Ecto neural progenitor cell (in vitro differentiated cells): ENCODE measurements at places on chromosomes 7 and 10.

- no peak for DNase-seq
These were observed 5.0 kb downstream of the LRRC27 start for GRCh38 chr10:132336919-132337407.

DNA sequence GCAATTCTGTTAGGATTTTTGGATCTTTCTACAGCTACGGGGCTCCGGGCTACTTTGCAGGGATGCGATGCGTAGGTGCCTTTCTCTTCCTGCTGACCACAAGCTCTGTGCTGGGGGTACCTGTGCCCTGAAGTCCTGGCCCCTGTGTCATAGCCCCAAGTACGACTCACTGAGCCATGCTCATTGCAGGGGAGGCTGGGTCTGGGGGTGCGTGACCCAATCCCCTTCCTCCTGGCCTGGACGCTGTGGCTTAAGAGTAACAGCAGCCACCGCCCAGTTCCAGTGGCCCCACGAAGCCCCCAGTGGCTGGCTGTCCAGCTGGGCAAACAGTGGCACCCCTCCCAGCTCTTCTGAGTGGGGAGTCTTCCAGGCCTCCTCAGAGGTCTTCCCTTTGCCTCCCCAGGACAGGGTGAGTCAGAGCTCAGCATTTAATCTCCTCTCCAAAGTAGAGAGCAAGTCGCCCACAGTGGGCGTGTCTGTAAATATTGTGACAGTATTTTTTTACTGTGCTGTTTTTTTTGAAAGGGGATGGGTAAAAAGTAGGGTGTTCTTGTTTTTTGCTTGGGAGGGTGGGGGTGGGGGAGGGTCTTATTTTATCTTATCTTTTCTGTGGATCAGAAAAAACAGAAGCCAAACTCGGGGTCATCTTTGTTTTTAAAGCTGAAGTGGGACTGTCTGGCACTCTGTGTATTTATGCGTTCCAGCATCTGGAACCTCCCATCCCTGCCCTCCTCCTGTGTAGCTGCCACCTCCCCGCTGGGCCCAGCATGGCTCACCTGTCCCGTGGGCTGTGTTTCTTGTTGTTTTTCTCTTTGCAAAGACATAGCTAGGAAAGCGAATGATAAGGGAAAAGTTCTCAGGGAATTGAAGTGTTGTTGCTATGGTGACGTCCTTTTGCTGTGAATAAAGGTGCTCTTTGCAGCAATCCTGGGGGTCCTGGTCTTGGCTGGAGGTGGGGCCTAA lies 8.2 kb downstream of the LFNG start:
- DNase-seq = no peak

DNA sequence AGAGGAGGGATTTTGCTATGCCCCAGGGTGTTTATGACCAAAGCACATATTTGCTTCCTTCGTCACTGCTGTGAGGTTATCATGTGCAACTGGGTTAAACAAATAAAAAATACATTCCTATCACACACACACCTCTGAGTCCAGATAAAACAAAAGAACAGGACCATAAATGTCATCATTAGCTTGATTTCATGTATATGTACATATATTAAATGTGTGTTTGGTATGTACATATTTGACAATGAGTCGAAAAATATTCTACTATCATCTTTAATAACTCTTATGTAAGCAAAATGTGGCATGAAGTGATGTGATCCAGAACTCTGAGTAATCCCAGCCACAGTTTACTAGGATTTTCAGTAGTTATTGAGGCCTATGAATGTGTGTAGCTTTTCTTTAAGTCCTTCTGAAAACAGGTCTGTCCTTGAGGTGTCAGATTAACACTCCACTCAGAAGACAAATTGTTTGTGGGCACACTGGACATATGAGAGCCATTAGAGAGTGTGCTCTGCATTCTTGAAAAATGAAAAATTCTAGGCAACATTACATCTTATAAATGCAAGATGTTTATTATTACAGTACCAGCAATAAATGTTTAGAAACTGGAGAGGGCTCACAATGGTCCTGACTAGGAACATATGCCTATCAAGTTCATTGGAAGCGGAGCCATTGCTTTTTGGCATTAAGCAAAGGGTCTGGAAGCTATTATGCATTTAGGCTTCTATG lies 335.1 kb upstream of the SEMA3A start:
- DNase-seq = no peak

DNA sequence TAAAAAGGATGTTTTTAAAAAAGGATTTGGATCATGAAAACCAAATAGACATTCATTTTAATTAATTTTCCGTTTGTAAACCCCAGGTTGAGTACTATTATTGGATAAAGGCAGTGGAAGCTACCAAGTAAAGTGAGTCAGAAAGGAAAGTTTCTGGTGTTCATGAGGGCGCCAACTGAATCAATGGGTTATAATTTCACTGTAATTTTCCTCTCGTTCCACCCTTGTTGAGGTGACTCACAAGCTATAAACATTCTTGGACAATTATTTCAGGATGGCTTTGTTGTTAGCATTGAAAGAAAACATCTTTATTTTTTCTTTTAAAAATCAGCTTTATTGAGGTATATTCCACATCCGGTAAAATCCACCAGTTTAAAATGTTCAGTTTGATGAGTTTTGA lies 5.1 kb upstream of the FAM133B start:
- no peak for DNase-seq

GRCh38 chr7:130951303-130951975 lies 217.4 kb upstream of the KLF14 start:
- DNase-seq = no peak

DNA sequence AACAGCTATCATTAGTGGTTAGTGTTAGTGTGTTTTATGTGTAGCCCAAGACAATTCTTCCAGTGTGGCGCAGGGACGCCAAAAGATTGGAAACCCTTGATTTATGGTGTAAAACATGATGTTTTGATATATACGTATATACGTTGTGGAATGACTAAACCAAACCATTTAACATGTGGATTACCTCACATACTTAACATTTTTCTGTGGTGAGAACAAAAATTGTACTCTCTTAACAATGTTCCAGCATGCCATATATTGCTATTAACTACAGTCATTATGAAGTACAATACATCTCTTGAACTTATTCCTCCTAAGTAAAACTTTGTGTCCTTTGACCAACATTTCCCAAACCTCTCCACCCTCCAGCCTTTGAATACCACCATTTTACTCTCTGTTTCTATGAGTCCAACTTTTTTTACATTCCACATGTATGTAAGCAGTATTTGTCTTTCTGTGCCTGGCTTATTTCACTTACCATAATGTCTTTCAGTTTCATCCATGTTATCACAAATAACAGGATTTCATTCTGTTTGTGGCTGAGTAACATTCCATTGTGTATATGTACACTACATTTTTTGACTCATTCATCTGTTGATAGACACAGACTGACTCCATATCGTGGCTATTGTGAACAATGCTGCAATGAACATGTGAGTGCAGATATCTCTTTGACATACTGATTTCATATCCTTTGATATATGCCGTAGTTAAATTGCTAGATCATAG lies 42.2 kb upstream of the MAGI2 start:
- no peak for DNase-seq

DNA sequence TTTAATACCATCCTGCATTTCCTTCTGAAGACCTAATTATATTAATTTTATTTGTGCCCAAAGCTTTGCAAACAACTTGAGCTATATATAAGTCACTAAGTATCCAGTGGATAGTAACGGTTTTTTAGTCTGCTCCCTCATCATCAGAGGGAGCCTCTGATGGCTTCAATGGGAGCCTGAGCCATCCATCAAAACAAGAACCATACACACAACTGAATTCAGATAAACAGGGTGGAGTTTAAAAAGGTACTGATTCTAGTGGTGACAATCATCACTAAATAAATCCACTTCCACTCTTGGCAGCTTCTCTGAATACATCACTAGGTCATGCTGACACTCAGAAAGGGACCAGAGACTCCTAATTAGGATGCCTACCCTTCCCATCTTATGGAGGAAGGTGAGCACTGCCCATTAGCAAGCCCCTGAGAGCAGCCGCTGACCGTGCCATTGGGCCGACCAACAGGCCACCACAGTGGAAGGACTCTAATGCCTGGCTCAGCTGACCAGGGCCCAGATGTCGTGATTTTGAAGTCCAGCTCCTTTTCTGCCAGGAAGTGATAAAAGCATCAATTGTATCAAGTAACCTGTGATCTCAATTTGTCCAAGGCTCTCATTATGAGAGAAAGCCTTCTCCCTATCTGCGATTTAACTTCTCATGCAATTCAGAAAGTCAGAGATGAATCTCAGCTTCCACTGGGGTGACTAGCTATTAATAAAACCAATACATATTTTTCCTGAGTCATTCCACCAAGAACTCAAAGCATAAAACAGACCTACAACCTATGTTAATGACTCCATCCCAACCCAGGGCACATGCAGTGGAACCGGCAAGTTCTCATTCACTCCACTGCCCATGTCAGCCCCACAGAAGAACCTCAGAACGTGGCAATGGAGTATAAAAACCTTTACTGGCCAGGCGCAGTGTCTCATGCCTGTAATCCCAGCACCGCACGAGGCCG lies 13.1 kb downstream of the VOPP1 start:
- no peak for DNase-seq
